ENCODE measurements at places on chromosomes 12 and 14.

DNA sequence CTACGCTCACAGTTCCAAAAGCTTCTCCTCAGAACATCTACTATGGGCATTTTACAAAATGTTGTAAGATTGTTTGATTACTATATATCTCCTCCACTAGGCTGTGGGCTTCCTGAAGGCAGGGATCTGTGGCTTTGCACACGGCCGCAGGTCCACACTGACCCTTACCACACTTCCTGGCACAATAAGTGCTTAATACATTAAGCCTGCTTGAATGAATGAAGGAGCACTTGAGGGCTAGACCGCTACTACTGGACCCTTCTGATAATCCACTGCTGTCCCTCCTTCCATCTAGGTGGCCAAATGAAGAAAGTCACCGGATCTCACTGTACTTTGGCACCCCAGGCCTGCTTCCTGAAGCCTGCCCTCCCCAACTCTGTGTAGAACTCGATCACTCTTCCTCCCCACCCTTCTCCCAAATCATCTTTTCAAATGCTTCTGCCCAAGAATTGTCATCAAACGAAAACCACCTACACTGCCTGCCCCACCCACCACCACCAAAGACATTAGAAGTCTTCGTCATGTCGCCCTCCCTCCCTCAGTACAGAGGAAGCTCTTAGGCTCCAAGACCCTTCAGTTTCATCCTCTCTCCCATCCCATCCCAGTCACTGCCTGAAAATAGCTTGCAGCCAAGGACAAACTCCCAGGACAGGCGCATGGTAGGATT, 596 bp upstream of the ZBTB39 start:
- DNase-seq, result peak; percentile 20

- no peak for DNase-seq
These were observed 86.3 kb upstream of the NID2 start for GRCh38 chr14:52154992-52155650.

GRCh38 chr12:88445705-88446394, 134.4 kb downstream of the KITLG start:
- DNase-seq, result no peak

DNA sequence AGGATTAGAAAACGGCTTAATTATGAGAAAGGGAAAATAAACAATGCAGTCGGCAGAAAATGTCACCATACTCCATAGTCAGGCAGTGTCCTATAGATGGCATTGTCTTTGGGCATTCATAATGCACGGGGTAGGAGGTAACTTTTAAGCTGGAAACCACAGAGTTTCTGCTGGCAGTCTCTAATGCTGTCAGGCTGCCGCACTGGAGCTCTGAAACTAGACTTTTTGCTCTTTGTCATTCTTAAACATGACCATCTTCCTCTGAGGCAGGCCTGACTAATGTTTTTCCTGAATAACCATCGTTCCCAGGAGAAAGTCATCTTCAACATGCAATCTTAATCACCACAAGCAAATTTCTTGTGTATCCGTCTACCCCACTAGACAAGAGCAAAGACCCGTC, 108.8 kb downstream of the ETNK1 start:
- DNase-seq, result no peak

DNA sequence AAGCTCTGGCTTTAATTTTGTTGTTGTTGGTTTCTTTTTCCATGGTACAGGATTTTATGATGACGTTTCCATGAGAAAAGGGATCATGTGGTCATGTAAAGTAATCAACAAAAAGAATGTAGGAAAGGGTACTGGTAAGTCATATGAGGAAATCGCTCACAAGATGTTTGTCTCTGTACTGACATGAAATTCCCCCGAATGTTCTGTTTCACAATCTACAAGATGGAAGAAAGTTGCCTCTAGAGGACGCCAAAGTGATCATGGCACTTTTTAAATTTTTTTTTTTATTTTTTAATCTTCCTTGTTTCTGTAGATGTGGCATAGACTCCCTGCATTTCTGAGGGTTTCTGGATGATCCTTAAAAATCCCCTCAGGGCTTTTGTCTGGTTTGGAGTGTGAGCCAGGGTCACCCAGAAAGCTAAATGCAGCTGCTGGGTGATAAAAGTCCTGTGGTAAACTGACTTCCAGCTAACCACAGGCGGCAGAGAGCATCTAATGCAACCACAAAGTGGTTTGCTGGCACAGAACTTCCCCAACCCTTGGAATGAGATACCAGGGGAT, 393.5 kb downstream of the CCDC91 start:
- no peak for DNase-seq

- no peak for DNase-seq
These were observed 21.6 kb downstream of the FBXL14 start for GRCh38 chr12:1572731-1573130.

DNA sequence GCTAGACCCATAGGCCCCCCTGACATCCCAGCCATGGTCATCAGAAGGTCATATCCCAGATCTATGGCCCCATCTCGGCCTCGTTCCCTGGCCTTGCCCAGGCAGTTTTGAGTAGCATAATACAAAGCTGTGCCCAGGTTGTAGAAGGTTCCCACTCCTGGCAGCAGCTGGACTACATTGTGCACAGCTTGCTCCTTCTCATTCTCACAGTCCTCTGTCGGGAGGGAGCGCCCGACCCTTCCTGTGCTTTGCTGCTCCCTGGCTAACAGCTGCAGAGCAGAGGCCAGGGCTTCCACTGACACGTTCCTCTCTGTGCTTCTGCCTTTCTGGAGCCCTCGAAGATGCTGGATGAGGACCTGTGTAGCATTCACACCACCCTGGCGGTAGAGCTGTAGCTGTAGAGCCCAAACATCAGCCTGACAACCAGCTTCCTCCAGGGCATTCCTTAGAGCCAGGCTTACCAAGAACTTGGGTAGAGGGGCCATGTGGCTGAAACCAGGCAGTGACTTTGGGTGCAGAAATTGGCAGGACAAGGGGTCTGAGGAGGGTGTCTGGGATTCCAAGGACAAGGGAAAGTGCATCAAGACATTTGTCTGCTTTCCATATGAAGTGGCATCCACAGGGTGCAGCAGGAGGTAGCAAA, 1.0 kb downstream of the APOF start:
- no peak for DNase-seq

DNA sequence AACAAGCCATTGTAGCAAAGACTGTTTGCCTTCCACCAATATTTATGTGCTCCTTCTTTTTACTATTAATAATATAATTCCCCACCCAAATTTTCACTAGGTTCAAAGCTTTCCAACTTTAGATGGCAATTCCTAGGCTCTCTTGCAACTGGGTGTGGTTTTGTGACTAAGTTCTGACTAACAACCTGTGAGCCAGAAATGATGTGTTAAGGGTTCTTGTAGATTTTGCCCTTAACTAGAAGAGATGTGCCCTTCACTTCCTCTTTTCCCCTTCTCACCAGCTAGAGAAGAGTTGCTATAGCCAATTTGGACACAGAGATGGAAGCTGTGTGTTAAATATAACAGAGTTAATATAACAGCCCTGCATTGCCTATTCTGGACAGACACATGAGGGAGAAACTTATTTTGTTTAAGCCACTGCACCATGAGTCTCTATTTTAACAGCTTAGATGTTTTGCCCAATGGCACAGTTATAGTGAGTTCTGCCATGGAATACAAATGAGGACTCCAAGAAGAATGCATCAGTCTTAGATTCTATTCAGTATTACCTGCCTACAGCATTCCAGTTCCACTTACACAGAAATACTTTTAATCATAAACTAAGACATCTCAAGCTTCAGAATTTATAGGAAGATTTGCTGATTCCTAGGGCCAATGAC, 216.2 kb downstream of the DUSP6 start:
- no peak for DNase-seq

DNA sequence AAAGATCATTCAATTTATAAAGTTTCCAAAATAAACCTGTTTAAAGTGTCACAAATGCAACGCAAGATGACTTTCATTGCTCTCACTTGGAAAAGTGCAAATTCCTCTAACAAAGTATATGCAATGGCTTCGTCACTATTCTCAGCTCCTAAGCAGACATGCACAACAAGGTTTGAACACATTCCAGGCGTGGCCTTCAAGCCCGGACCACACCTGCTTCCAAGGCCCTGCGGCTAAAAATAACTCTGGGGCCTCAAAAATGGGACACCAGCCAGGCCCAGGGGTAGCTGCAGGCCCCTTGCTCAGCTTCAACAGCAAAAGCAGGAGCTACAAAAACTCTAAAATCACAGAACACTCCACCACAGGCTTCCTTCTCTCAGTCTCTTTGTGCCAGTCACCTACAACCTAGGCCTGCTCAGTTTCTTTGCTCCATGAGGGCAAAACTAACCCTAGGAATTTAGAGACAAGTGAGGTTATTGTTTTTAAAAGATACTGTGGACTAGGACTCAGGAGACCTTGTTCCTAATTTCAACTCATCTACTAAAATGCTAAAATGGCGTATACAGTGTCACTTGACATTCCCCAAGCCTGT, 29.3 kb downstream of the DUSP16 start:
- no peak for DNase-seq

DNA sequence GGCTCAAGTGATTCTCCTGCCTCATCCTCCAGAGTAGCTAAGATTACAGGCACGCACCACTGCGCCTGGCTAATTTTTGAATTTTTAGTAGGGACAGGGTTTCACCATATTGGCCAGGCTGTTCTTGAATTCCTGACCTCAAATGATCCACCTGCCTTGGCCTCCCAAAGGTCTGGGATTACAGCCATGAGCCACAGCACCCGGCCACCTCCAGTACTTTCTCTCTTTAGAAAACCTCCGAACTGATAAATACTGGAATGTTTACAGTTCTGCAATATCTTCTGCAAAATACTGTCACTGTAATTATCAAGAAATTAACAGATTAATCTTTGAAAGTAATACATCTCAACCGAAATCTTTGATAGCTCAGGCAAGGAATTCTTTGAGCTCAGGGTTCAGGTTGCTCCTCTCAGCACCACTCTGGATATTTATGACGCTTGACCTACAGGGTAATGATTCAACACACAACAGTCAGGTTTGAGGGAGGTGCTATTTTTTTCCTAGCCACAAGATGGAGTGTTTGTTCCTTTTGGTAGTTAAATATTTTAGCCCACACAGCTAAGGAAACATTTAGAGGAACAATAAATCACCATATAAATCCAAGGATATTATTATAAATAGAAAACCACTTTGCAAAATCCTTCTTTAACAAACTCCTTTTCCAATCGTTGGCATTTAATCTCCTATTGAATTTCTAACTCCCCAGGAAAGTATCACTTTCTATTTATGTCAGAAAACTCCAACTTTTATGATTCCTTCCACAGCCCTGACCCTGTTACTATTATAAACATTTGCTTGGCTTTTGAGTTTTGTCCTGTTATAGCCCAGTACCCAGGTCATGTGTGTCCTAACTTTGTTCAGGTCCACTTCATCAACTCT, 48.6 kb upstream of the GTF2A1 start:
- no peak for DNase-seq

DNA sequence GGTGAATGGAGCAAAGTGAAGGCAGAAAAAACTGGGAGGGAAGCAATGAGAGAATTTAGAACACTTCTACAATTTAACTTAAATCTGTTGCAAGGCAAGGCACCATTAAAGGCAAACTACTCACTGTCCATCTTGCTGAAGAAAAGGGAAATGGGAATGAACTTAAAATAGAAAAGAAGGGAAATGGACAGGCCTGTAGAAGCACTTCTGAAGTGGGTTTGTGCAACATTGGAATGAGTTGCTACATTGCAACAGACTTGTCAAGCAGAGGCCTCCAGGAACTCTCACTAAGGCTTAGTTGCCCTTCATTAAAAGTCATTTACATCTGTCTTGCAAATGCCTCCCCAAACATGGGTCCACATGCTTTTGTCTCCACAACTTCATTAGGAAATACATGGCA, 13.7 kb upstream of the OR10AD1 start:
- no peak for DNase-seq

DNA sequence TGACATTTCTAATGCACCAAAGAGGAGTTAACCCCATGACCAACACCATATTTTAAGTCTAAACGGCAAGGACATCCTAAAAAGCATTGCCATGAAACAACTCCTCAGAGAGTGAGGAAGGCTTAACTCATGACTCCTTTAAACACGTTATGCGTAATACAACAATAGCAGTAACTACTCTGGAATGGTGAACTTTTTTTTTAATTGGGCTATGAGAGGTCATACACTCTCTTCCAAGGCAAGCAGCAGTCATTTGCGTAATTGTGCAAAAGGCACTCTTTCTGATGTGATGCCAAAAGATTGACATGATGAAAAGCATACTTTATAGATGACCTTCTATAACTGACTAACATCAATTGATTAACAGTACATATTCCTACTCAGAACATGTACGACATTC, 39.4 kb downstream of the RHOJ start:
- DNase-seq, result no peak

DNA sequence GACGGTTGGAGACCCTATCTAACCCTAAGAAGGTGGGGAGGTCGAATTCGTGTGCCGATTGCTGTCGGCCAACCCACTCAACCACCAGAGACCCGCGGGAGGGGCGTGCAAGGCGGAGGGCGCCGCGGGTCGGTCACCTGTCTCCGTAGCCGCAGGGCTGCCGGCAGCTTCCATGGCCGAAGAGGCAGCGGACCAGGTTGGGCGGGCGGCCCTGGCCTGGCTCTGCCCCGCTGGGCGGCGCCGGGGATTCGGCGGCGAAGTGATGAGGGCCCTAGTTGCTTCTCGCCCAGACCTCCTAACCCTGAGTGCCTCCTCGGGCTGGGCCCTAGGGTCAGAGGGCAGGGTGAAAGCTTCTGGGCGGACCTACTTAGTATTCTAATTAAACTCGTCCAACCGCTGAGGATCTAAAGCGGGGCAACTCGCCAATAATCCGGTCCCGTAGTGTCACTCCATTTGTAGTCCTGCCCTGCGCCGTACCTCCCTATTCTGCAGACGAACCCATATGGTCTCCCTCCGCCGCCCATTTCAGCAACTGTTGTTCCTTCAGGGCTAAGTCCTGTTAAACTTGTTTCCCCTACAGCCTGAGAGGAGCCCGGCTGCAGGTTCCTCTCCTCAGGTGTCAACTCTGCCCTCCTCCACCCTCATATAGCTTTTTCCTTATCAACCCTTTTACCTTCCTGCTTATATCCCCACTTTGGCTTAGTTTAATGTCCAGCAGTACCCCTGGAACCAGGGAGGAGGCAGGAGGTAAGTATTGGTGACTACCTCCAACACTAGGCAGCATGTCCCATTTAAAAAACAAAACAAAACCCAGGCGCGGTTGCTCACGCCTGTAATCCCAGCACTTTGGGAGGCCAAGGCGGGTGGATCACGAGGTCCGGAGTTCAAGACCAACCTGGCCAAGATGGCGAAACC, at the start of gene PYM1:
PYM1 (minus strand) TSS at position 307 of the 915 bp plus-strand sequence; CDS start at position 174, 133 bp downstream.
- DNase-seq, result peak; percentile 70

- DNase-seq, result no peak
These were observed 310.0 kb downstream of the ADAMTS20 start for GRCh38 chr12:43241986-43242385.

- no peak for DNase-seq
These were observed 98.9 kb downstream of the RBM19 start for GRCh38 chr12:113867258-113867657.

All from stimulated activated CD8-positive, alpha-beta memory T cell treated with anti-CD3 and anti-CD28 coated beads, Interleukin-7, amount 100 ng/mL, for 48 hours (primary cell).